Stimulated activated CD4-positive, alpha-beta T cell treated with anti-CD3 and anti-CD28 coated beads, Interleukin-15, amount 100 ng/mL, for 48 hours (primary cell): ENCODE measurements at places on chromosomes 5 and 9.

GRCh38 chr9:94528886-94529285, 26.0 kb upstream of the PCAT7 start:
- DNase-seq, result no peak

DNA sequence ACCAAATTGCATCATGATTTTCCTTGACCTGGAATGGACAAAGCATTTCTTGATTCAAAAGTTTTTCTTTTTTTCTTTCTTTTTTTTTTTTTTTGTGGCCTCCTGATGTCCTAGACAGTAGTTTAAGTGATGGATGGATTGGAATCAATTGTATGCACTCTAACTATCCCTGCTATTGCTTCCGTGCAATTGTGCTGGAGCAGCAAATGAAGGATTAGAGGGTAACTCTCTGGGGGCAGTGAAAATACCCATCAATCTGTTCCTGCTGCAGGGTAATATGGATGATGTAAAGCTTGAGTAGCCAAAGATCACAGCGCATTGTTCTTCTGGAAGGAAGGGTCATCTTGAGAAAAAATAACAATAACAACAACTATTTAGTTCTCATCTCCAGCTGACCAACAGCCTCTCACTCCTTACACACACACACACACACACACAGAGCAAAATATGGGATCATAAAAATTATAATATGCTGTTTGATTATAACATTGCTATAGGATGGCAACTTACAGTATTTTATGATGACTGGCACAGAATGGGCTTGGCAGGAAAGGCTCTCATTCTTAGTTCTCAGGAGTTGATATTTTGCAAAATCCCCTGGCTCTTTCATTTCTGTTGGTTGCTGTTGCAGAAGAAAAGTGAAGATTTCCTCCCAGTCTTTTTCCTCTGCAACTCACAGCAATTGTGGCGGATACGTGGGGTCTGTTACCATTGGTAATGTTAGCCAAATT, 160.9 kb upstream of the DMAC1 start:
- DNase-seq, result no peak

DNA sequence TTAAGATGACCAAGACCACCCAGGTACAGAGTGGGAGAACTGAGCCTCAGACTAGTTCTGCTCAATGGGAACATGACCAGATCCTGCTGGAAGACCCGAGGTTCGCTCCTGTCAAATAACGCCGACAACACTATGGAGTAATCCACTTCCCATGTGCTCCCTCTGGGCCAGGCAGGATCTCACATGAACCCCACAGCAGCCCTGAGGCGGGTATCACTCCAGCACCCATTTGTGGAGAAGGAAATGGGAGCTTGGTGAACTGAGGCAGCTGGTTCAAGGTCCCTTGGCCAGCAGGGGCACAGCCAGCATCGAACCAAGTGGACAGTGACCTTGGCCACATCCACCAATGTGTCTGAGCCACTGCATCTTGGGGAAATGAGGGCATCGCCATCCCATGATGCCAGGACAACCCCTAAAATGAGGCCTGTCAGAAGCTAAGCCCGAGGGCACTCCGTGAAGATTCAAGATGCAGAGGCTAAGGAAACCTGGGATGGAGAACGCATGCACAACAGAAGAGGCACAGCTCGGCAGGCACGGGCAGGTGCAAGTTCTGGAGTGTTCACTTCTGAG, 8.5 kb downstream of the ANKS6 start:
- DNase-seq, result no peak

DNA sequence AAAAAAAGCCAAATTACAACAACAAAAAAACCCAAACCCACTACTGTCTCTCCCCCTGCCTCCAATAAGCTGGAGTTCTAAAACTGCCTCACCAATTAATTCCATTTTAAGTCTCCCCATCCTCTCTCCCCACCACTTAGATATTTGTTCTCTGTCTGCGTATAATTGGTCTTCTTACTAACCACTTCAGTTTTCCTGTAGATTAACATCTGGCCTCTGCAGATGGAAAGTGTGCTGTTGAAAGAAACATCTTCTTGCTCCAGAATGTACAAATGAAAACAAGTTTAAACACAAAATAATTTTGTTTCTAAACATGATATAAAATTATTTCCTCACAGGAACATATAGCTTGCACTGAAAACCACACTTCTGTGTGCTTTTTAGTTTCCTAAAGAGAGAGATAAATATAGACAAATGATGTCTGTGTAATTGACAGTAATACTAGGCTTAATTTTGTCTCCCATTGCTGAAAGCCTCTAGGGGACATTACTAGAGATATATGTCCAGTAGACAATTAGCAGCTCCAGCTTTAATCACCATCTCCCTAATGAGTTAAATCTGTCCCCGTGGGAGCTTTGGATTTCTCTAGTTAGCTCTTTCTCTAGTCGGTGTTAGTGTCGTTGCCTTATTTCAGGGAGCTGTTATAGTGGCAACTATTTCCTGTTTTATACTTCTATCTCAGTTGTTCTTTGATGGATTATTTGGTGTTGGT, 164.0 kb downstream of the ARHGAP26 start:
- no peak for DNase-seq

- DNase-seq, result no peak
Observed at GRCh38 chr5:16539169-16539666, 73.6 kb upstream of the ZNF622 start.

- no peak for DNase-seq
Observed at GRCh38 chr5:56947052-56947451, 4.9 kb downstream of the MIER3 start.

GRCh38 chr9:3863686-3864085, 337.9 kb upstream of the RFX3 start:
- no peak for DNase-seq
